CD4-positive, alpha-beta T cell treated with Interleukin-17A for 1 hour (primary cell): ENCODE measurements at places on chromosomes 4 and X.

- no peak for DNase-seq
These were observed 47.5 kb downstream of the ZGRF1 start for GRCh38 chr4:112589206-112589605.

GRCh38 chr4:183437452-183437851, 7.0 kb upstream of the CDKN2AIP start:
- no peak for DNase-seq

DNA sequence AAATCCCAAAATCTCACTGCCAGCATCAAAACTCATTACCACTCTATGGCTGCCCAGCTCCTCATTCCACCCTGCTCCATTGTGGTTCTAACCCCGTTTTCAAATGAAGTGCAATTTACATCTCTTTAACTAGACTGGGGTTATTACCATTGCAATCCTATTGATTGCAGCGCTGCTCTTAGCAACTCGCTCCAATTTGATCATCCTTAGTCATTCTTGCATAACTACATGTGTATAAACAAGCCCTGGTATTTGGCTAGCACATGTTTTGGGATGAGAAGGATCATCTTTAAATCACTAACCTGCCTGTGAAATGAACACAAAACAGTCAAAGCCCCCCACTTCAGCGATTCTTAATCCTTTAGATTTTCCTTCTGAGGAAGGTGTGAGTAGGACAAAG, 340.1 kb upstream of the PPARGC1A start:
- no peak for DNase-seq

DNA sequence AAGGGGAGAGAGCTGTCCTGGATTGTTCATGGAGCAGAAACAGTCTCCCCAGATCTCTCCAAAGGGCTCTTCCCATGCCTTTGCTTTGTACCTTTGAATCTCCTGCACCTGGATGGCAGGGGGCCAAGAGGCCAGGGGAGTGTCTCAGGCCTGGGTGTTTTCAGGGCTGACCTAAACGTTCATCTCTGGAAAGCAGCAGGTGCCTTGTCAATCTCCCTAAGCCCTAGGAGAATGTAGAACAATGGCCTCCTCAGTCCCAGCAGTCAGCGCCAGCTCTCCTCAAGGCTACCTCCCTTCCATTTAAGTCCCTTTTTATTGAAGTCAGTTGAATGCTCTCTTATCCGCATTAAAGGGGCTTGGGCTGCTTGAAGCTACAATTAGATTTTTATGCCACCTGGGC, 31.2 kb upstream of the NSUN7 start:
- DNase-seq, result no peak

GRCh38 chrX:66760651-66761050, 121.8 kb upstream of the EDA2R start:
- no peak for DNase-seq

GRCh38 chr4:78684325-78685079, 91.6 kb upstream of the BMP2K start:
- DNase-seq, result no peak

DNA sequence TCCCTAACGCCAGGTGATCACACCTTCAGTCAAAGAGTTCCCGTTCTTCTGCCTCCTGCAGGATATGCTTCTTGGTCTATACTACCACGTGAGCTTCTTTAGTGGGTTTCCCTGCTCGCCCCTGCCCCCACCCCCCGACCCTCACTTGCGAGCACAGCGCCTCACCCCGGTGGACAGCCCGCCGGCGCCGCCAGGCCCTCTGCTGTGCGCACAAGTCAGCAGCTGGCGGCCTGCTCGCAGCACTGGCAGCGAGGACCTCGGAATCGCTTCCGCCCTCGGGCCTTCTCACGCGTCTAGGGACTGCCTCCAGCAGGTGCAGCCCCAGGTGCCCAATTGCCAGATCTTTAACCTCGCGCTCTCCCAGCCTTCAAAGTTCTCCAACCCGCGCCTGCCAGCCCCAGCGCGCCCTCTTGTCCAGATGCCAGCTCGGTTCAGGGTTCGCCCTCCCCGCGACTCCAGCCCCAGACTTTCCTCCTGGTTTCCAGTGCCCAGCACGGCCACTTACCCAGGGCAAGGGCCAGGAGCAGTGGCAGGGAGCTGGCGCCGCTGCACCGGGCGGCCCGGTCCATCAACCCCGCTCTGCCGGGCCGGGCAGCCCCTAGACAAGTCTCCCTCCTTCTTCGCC, 454 bp downstream of the BTC start:
- DNase-seq, result no peak

DNA sequence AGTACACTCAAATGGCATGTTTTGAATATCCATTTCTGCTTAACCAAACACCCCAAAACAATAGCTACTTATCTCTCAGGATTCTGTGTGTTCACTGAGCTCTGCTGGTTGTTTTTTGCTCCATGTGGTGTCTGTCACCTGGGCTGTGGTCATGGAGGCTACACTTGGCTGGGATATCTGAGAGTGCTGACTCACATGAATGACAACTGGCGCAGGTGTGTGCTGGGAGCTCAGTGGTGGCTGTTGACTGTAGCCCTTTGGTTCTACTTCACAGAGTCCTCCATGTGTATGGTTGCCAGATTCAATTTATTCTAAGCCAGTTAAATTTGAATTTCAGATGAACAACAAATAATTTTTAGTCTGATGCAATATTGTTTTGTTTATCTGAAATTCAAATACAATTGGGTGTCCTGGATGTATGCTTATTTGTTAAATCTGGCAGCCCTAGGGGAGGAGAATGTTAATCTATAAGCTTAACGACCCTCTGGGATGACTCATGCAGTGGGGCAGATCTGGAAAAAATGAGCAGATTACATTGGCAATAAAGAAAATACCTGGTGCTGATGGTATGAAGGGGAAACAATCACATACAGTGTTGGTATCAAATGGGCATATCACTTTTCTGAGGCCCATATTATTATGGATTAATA, 28.2 kb upstream of the TCEAL4 start:
- no peak for DNase-seq

DNA sequence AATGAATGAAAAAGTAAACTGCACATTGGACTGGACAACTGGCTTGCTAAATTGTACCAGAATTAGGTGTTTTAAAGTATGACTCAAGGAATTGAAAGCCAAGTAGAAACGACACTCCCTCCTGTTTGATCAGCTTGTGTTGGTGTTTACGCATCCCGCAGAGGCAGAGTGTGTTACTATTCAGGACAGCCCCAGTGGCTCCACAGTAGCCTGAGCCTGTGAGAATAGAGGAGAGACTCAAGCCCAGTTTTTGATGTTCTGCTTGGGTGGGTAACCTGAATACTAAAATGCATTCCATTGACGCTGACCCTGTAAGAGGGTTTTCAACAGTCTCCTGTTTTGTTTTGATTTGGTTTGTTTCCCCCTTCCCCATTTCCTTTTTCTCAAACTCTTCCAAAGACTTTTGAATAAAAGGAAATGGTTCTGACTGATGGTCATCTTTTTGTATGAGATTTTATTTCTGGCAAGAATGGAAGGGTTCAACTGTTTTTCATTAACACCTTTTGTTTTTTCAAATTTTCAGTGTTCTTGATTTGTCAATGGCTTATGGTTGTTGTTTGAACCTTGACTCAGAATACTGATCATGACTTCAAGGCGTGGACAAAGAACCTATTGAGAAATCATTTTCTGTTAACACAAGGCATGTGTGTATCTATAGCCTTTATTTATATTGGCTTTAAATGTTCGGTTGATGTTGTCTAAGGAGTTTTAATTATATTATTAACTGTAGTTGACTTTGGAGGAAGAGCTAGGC, 10.2 kb downstream of the ADGRL3 start:
- no peak for DNase-seq

GRCh38 chr4:152220201-152220666, 315.7 kb downstream of the FBXW7 start:
- no peak for DNase-seq

GRCh38 chr4:108149588-108150380, 18.9 kb downstream of the LEF1 start:
- no peak for DNase-seq
